Hematopoietic multipotent progenitor cell treated with erythropoietin and hydrocortisone succinate and interleukin-3 and kit ligand, for 4 days (in vitro differentiated cells): ENCODE measurements at places on chromosomes 16 and 17.
A peak's percentile ranks its signal among the peaks of the same experiment; 100 is the strongest.

DNA sequence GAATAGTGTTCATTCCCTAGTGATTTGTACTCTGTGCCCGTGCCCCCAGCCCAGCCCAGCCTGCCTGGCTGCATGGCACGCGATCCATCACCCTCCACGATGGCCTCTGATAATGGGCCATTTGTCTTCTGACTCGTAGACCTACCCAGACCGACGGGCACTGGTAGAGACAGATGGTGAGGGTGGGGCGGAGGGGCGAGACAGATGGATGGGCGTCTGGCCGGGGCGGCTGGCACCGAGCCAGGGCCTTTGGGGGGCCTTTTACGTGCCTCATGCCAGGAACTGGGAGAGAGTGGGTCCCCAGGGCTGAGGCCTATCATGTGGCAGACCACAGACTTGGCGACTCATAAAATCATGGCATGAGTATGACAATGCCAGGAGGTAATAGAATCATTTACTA lies 25.4 kb downstream of the CRHR1 start:
- DNase-seq = no peak

DNA sequence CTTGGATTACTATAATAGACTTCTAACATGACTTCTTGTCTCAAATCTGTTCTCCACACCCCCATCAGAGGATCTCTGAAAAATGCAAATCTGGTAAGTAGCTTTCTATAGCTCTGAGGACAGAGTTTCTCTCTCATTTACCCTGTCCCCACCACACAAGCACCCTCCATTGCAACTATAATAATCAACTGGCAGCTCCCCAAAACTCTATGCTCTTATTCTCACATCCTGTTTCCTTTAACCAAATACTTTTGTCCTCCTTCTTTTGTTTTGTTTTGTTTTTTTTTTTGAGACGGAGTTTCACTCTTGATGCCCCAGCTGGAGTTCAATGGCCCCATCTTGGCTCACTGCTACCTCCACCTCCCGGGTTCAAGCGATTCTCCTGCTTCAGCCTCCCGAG lies 73.4 kb downstream of the HELZ start:
- DNase-seq = no peak

- no peak for DNase-seq
Observed at GRCh38 chr16:79264237-79265109, 336.1 kb downstream of the MAF start.

DNA sequence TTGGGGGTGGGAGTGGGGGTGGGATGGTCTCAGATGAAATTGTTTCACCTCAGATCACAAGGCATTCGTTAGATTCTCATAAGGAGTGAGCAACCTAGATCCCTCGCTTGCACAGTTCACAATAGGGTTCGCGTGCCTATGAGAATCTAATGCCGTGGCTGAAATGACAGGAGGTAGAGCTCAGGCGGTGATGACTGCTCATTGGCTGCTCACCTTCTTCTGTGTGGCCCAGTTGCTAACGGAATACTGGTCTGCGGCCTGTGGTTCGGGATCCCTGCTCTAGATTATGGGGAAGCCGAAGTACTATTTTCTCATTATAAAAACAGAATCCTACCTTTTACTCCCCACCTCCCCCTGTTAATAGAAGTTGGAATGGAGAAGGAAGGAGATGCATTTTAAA lies 18.9 kb downstream of the CLTC start:
- no peak for DNase-seq

DNA sequence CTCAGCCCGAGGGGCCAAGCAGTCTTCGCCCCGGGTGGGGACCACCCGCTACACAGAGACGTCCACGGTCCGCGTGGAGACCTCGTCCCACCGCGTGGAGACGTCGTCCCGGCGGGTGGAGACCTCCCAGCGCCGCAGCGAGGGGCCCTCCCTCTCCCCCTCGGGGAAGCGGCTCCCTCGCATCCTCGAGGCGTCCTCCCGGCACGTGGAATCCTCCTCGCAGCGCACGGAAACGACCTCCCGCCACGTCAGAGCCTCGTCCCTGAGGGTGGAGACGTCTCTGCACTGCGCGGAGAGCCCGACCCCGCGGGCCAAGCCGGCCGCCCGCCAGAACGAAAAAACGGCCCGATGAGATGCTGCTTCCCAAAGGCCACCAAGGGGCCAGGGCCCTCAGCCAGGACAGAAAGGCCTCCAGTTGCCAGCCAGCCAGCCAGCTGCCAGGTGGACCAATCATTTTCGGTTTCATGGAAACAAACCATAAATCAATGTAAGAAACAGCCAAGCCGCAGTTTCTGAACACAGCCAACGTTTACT lies 424 bp downstream of the C17orf100 start:
- DNase-seq = peak; percentile 53

- DNase-seq = no peak
Observed at GRCh38 chr17:78675316-78675616, 98.1 kb upstream of the DNAH17 start.

GRCh38 chr17:62576382-62576781 lies 51.1 kb upstream of the MRC2 start:
- DNase-seq = no peak

DNA sequence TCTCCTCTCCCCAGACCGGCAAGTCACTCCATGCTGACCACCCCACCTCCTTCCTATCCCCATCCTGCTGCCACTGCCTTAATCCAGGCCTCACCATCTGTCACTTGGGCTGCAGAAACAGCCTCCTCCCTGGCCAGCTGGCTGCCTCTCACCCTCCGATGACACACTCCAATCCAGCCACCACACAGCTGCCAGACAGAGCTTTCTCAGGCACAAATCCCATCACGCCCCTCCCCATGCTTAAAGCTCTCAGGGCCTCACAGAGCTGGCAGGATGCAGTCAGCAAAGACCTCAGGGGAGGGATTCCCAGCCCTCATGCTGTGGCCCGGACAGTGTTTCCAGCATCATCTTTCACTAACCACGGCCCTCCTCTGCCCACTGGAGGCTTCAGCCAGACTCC lies 13.7 kb downstream of the CAMKK1 start:
- no peak for DNase-seq

DNA sequence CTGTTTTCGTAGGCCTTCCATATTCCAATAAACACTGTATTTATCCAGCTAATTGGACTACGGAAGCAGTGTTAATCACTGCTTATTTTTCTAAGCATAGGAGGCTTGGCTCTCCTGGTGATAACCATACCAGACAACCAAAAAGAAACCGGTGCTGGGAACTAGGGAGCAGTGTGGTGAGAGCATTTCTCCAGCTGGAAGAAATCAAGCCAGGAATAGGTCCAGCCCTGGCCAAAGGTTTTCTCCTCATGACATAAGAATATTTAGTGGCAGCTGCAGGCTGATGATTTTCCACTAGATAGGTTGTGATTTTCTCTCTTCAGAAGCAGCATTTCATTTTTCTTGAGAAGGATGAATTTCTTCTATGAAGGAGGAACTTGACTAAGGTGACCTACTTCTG lies 141.5 kb downstream of the TRIM37 start:
- no peak for DNase-seq

GRCh38 chr17:34275881-34276280 lies 5.9 kb downstream of the CCL7 start:
- no peak for DNase-seq

- no peak for DNase-seq
Observed at GRCh38 chr16:12448504-12448903, 355.2 kb downstream of the CPPED1 start.

GRCh38 chr16:48676836-48677235 lies 66.9 kb upstream of the N4BP1 start:
- no peak for DNase-seq

- DNase-seq = no peak
Observed at GRCh38 chr16:83550183-83550569, 257.6 kb upstream of the HSBP1 start.

DNA sequence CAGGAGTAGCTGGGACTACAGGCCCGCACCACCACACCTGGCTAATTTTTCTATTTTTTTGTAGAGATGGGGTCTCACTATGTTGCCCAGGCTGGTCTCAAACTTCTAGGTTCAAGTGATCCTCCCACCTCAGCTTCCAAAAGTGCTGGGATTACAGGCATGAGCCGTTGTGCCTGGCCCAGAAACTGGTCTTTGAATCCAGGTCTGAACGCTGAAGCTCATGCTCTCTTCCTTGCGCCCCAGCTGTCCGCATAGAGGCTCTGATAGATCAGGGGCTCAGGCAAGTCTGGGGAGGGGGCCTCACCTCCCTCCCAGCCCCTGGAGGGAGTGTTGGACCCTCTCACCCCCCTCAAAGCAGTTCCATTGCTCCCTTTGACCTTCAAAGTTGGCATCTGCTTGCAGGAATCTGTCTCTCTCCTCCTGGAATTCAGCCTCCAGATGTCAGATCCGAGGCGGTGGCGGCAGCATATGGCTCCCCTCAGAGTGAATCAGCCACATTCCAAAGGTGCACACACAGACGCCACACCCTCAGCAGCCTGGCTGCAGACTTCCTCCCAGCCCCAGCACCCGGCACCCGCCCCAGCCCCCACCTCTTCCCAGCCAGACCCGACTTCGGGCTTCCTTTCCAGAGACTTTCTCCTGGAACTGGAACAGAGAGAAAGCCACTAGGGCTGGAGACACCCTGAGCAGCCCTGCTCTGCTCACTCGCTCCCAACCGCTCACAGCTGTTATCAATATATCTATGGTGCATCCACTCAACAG lies 16.9 kb upstream of the GLIS2 start:
- DNase-seq = no peak

- DNase-seq = peak; percentile 25
Observed at GRCh38 chr16:72126429-72126765, 32.8 kb downstream of the DHX38 start.

GRCh38 chr16:86697715-86698114 lies 119.4 kb downstream of the FOXL1 start:
- no peak for DNase-seq

GRCh38 chr16:9419161-9419560 lies 327.7 kb downstream of the HAPSTR1 start:
- DNase-seq = no peak

- peak; percentile 38 for DNase-seq
Observed at GRCh38 chr17:75689441-75689873, 22.3 kb downstream of the SAP30BP start.

GRCh38 chr17:16947470-16947869 lies 24.4 kb downstream of the TNFRSF13B start:
- DNase-seq = no peak

- no peak for DNase-seq
Observed at GRCh38 chr17:61307905-61308886, 91.4 kb upstream of the TBX2 start.

- DNase-seq = no peak
Observed at GRCh38 chr16:85317704-85318103, 205.4 kb upstream of the CIBAR2 start.

DNA sequence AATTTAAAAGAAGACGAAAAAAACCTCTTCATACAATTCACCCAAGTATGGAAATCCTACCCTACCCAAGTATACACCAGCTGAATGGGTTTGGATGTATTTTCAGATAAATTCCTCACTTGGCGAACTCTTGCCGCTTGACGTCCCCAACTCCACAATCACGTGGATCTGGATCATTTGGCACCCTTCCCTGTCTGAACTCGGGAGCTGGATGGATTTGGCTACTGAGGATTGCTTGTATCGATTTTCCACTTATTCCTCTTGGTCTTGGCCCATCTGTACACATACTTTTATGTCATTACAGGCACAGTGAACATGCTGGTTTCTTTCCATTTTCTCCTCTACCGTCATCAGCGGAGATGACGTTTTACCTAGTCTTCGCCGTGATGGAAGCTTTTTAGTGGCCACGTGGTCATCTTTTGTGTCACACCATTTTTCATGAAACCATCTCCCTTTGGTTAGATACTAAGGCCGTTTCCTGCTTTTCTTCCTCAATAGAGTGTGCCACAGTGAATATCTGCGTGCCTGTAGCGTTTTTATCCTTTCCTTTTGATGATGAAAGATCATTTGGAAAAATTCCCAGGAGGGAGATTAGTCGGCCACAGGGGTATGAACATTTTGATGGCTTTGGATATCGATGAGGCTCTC lies 47.1 kb downstream of the CMIP start:
- no peak for DNase-seq

- no peak for DNase-seq
Observed at GRCh38 chr16:76309639-76310335, 32.6 kb downstream of the CNTNAP4 start.

GRCh38 chr17:57253362-57254065 lies 2.8 kb upstream of the MSI2 start:
- no peak for DNase-seq

GRCh38 chr16:47228241-47228640 lies 84.5 kb upstream of the NETO2 start:
- DNase-seq = no peak

- DNase-seq = peak; percentile 86
Observed at GRCh38 chr17:73099511-73099910, 7.0 kb upstream of the SLC39A11 start.

GRCh38 chr17:42348104-42348503 lies 40.1 kb downstream of the STAT3 start:
- DNase-seq = no peak

DNA sequence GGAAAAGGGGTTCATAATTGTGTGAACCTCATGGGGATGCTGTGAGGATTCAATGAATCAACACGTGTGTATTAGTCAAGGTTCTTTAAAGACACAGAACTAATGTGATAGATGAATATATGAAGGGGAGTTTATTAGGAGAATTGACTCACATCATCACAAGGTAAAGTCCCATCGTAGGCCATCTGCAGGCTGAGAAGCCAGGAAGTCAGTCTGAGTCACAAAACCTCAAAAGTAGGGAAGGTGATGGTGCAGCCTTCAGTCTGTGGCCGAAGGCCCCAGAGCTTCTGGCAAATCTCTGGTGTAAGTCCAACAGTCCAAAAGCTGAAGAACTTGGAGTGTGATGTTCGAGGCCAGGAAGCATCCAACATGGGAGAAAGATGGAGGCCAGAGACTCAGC lies 413.4 kb downstream of the CDH13 start:
- no peak for DNase-seq

- no peak for DNase-seq
Observed at GRCh38 chr17:61487989-61488595, 35.9 kb downstream of the TBX4 start.

DNA sequence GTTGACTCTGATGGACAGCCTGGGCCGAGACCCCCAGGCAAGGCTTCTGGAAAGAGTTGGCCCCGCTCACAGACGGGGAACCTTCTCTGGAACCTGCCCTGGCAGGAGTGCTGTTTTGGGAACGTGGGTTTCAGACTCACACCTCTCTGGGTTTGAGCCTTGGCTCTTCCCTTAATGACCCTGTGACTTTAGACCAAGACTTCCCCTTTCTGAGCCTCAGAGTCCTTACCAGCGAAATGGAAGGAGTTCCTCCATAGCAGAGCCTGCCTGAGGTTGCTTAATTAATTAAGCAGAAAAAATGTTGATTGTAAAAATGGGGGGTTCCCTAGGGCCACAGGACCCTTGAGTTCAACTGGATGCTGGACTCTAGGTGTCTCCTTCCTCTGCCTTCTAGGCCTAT lies 408.2 kb downstream of the SEC14L1 start:
- DNase-seq = peak; percentile 80

- no peak for DNase-seq
Observed at GRCh38 chr16:3158026-3158509, 23.2 kb downstream of the ZNF213 start.

GRCh38 chr17:68260051-68260762 lies 12.4 kb downstream of the AMZ2 start:
- no peak for DNase-seq

DNA sequence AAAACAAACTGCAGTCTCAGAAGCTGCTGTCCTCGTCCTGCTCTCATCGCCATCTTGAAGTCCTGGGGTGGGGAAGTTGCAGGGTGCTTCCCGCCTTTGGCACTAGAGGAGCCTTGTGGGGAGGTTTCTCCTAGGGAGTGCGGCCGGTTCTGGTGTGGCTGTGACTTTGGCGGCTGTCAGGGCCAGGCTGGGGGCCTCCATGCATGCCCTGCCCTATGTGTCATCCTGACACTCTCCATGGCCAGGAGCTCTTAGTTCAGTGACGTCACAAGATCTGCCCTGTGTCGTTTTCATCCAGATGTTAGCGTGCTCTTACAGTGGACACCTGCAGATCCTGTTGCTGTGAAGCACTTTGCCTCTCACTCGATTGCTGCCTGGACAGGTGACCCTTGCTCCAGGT lies 49.6 kb downstream of the PLD6 start:
- no peak for DNase-seq
